H4 (cell line): ENCODE measurements at places on chromosomes 6 and 20. TPM values are rescaled to one million over a fixed set of nuclear protein-coding genes. Genes with fewer than 3 reads are reported as not detected.

Gene IL17F
- total RNA-seq = not detected in 2 replicates

Gene ADGRF4
- total RNA-seq = 0.25 and 0.81 TPM in 2 replicates

Gene GGT7
- total RNA-seq = 0.76 and 0.99 TPM in 2 replicates

Gene SRSF12
- not detected in 2 replicates for total RNA-seq

DNA sequence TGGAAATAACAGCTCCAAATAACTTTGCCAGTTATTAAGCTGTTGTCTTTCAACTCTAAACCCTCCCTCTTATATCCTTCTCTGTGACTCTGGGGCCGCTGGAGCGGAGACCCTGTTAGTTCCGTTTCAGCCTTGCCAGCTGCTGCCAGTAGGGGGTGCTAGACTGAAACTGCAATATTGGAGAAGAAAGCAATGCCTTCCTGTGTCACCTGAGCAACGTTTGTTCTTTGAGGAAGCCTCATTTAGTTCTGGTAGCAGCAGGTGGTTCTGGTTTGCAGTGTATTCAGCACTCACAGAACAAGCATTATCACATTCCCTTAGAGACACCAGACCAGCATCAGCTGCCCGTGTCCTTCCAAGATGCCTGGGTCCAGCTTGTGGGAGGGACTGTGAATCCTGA is 22.9 kb upstream of the JAG1 start:
- DNase-seq = no peak

GRCh38 chr6:12679341-12679740 is 37.2 kb upstream of the PHACTR1 start:
- DNase-seq = no peak

DNA sequence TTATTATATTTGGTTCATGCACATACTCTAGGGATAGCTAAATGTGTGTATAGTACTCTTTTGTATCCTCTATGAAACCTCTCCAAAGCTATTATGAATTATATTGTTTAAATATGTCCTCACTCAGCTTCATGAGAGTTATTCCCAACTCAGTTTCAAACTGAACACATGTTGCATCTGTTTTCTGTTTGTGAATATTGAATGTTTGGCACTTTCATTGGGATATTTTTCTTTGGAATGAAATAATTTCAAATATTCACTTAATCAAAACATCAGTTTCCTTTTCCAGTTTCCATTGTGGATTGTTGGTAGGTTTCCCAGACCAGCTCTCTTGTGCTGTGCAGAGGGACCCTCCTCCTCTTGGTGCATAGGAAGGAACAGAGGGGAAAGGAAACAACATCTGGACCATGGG is 46.6 kb downstream of the HDAC2 start:
- no peak for DNase-seq

GRCh38 chr20:51084593-51085377 is 61.9 kb upstream of the KCNG1 start:
- DNase-seq = no peak

GRCh38 chr6:129184808-129185366 is 301.9 kb downstream of the LAMA2 start:
- no peak for DNase-seq

- no peak for DNase-seq
These were observed 24.6 kb upstream of the FOXC1 start for GRCh38 chr6:1584996-1585668.

DNA sequence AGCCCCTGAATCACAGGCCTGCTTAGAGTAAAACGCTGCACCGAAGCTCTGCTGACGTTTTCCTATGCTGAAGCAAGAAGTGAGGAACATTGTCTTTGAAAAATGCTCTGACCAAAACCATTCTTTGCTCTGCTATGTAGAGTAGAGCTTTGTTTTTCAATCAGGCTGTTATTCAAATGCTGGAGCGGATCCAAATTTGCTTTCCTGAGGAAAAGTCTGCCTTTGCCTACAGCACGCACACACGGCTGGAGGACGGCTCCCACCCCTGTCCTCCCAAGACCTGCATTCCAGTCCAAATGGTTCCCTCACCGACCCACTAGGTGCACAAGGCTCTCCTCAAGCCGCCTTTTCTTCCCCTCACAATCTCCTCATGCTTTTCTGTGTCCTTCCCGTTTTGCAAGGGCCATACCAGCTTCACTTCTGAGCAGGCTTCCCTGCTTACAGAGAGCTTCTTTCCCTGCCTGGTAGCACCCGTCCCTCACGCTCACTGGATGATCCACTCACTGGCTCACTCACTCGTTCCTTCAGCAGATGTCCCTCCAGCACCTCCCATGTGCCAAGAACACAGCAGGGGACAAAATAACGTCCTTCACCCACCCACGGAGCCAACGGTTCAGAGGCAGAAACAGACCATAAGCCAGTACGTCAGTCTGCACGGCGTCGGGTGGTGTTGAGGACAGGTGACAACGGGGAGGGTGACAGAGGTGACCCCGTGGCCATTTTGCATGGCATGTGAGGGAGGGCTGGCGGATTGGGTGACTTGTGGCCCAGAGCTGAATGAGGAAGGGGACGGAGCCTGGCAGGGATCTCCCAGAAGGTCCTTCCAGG is 137.9 kb upstream of the NEDD9 start:
- DNase-seq = no peak

DNA sequence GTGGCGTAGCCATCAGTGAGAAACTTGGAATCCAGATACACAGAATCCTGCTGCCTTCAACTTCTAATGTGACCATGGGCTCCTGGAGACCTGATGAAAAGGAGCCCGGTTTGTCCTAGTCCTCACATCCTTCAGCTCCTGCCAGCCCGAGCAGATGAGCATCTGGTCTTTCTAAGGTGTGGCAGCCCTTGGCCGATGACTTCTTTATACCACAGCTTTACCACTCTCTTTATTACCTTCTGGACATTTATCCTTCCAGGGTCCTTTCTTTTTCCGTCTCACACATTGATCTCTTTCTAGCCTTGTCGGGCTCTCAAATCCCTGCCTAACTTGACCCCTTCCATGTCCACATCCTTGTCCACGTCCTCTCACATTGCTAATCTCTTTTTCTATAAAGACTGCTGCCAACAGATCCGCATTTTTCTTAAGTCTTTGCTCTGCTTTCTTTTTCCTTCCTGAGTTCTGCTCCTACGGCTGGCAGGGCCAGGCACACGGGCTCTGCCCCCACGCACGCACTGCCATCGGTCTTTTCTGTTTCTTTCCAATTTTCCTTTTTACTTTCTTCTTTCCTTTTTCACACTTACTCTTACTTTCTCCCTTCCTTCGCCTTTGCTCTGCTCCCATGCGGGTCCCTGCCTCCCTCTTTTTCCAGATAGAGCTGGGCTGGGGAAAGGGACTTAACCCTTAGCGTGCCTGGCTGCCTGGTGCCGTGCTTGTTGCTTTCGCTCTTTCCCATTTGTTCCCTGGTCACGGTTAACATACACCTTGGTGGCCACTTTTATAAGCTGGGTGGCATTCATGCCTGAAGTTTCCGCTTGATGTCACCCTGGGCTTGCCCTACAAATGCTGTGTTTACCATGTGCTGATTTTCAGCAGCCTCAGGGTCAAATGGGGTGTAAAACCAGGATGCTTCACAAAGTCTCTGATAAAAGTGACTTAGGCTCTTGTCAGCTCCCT is 9.4 kb upstream of the GMPR start:
- DNase-seq = no peak

- no peak for DNase-seq
These were observed 276.0 kb downstream of the NRN1 start for GRCh38 chr6:5730585-5731263.

GRCh38 chr6:45305546-45305945 is 22.6 kb upstream of the RUNX2 start:
- no peak for DNase-seq
